Suppressor macrophage (primary cell): ENCODE measurements at places on chromosomes 1 and 21.
A peak's percentile ranks its signal among the peaks of the same experiment; 100 is the strongest.

- DNase-seq = no peak
These were observed 19.8 kb upstream of the FAM110D start for GRCh38 chr1:26138974-26139558.

DNA sequence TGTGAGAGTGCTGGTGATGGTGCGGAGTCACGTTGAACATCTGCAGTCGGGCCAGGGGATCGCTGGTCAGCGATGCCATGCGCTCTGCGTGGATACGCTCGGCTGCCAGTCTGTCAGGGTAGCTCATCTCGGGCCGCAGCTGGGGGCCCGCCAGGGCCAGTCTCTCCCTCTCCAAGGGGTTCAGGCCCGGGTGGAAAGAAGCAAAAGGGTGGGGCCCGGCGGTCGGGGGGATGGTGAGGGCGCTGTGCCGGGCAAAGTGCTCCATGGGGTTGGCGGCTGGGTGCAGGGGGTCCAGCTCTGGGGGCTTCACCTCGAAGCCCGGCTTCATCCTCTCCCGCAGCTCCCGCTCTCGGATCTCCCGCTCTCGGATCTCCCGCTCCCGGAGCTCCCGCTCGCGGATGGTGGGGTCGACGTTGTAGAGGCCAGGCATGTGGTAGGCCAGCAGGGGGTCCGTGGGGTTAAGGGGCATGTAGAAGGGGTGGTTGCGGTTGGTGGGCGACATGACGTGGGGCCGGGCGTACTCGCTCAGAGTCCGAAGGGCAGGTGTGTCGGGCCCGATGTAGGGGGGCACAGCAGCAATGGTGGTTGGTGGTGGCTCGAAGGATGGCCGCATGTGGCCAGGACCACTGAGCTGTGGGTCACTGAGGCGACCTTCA, 40.5 kb downstream of the SLC45A1 start:
- no peak for DNase-seq

- peak; percentile 52 for DNase-seq
These were observed 479 bp downstream of the POGK start for GRCh38 chr1:166839600-166840308.

- DNase-seq = peak; percentile 81
These were observed 338 bp upstream of the TOR1AIP1 start for GRCh38 chr1:179881642-179882252.
